Activated gamma-delta T cell (primary cell): ENCODE measurements at places on chromosomes 6 and 20.

GRCh38 chr6:89597988-89598387, 40.6 kb downstream of the LYRM2 start:
- DNase-seq: no peak

DNA sequence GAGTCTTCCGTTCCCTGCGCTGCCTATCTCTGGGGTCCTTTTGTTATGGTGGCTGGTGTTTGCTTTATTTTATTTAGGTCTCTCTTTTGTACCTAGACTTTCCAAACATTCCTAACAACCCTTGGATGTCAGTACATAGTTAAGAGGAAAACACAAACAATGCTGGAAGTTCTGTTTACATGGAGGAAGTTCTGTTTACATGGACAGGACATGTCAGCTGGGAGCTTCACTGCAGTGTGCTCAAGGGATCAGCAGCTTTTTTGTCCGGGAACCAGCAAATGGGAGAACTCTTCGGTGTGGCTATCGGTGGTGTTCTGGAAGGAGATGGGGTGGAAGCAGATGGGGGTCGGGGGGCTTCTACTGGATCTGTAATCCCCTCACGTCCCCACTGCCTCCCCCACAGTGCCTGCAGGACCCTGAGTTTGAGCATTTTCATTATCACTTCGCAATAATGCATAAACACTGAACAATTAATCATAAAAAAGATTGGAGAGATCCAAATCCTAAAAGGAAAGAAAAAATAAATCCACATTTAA, 2.7 kb downstream of the SERPINB6 start:
- DNase-seq: no peak

- DNase-seq: no peak
Observed at GRCh38 chr20:8851446-8851845, 217.4 kb upstream of the PLCB4 start.

- DNase-seq: no peak
Observed at GRCh38 chr6:169932491-169932890, 181.1 kb downstream of the ERMARD start.

- DNase-seq: no peak
Observed at GRCh38 chr6:118558464-118559217, 10.5 kb downstream of the PLN start.

- DNase-seq: no peak
Observed at GRCh38 chr6:144922120-144922722, 637.1 kb downstream of the UTRN start.

- no peak for DNase-seq
Observed at GRCh38 chr6:7114744-7115458, 7.1 kb downstream of the RREB1 start.

DNA sequence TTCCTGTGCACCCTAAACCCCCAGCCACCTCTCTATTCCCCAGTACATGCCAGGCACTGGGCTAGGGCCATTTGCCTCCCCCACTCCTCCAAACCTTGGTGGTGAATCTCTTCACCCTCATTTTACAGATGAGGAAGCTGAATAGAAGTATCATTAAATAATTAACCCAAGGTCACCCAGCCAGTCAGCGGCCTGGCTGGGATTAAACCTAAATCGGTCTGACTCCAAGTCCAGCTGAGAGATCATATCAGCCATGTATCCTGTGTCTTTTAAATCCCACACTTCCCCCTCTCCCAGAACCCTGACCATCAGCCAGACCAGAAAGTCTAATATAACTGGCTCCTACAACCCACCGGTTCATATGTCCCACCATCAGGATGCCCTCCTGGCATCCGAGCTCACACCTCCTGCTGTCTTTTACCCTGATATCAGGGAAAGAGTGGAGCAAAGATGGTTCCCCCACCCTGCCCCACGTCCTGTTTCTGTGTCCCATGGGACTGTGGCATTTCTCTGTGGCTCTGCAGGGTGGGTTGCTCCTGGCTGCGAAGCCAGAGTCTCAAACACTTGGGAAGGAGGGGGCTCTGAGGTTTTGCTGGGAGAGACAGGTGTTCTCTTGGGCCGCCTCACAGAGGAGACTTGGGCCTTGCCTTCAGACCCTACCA, 145.3 kb downstream of the VEGFA start:
- DNase-seq: no peak

DNA sequence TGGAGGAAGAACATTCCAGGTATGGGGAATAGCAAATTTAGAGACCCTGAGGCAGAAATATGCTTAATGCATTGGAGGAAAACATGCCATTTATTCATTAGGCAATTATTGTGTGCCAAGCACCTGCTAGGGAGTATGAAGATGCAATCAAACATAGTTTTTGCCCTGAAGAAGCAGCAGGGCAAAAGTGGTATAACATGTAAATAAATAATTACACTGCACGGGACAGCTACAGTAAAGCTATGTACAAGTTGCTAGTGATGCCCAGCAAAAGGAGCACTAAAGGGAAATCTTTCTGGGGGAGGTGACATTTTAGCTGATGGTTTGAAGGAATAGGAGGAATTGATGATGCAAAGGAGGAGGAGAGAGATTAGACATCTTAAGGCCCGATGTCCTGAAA, 624 bp upstream of the TJAP1 start:
- DNase-seq: no peak

GRCh38 chr6:25042036-25042521, 106.3 kb upstream of the RIPOR2 start:
- DNase-seq: peak; percentile 26

- no peak for DNase-seq
Observed at GRCh38 chr20:51171141-51171540, 148.2 kb upstream of the KCNG1 start.

DNA sequence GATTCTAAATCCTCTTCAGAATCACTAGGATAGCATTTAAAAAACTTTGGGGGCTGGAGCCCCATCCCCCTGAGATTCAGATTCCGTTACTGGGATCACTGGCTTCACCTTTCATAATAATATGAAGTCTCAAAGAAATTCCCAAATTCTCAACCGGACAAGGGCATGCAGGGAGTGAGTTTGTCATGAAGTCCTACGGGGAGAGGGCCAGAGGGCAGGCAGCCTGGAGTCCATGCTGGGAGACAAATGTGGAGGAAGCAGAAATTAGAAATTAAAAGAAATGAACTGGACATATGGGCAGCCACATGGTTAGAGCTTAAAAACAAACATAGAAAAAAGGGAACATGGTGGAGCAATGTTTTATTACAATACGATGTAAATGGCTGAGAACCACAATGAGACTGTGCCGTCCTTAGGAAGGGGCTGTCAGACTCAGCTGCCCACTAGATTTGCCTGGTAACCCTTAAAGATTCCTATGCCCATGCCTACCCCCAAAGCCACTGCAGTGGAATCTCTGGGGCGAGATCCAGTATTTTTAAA, 142.6 kb downstream of the CEBPB start:
- DNase-seq: no peak

DNA sequence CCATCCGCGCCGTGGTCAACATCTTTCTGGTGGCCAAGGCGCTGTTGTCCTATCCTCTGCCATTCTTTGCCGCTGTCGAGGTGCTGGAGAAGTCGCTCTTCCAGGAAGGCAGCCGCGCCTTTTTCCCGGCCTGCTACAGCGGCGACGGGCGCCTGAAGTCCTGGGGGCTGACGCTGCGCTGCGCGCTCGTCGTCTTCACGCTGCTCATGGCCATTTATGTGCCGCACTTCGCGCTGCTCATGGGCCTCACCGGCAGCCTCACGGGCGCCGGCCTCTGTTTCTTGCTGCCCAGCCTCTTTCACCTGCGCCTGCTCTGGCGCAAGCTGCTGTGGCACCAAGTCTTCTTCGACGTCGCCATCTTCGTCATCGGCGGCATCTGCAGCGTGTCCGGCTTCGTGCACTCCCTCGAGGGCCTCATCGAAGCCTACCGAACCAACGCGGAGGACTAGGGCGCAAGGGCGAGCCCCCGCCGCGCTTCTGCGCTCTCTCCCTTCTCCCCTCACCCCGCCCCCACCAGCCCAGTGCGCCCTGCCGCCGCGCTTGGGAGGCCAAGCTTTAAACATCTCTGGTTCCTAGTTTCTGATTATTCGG, 4.0 kb downstream of the SLC32A1 start:
- no peak for DNase-seq

- no peak for DNase-seq
Observed at GRCh38 chr20:34562641-34563040, 4.1 kb downstream of the MAP1LC3A start.

GRCh38 chr6:12483712-12484111, 193.6 kb downstream of the EDN1 start:
- DNase-seq: no peak

DNA sequence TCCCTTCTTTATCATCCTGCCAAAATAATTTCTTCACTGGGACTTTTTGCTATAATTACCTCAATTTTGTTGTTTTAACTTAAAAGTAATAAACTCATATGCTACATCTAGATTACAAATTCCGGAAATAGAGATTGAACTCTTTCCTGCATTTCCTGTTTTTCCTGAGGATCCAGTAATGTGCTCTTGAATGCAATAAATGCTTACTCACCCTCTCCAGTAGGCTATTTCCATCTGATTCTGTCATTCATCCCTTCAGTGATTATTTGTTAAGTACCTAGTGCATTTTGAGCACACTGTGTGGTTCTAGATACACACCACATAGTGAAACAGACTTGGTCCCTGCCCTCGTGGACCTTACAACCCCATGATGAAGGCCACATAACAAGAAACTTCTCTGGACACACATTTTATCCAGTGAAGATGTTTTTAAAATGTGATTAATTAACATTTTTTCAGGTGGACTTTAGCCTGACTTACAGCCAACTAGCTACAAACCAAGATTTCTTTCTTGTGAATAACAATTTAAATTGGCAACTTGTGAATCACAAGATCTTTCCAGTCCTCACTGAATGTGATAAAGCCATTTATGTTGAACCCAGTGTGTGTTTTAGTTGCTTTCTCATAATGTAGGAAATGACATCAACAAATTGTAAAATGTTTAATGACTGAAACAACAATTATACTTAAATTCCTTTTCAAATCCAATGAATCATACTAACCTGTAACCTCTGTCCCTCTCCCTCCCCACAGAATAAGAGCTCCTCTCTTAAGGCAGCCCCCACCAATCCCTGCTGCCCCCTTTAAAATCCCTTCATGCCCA, 272.3 kb downstream of the KHDC1L start:
- DNase-seq: no peak
